AG04450 (cell line): ENCODE measurements at places on chromosomes 6 and 20.

DNA sequence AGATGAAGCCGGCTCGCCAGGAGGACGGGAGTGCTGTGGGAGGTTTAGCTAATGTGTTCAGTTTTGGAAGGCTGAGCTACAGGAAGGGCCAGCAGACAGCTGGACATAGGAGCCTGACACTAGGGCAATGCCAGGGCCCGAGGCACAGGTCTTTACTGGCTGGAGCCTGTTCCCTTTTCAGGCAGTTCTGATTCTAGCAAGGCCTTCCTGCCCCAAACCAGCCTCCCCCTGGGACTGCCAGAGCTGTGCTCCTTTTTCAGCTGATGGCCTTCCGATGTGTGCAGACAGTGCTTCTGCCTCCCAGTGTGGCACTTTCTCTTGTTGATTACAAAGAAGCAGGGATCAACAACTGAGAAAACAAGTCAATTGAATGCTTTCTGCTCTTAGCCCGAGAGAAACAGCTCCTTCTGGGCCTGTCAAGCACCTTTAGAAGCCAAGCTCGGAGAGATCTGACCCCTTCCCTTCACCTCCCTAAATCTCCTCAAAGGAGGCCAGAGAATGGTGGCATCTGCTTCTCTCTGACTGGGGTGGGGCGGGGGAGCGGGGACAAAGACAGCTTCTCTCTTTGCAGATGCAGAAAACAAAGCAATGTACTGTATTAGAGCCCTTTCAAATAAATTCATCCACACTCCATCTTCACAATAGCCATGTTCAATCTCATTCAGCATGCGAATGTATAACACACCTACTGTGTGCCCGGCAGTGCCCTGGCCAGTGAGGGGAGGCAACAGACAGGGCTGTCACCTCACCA, 63.2 kb downstream of the RAB44 start:
- DNase-seq, result no peak

DNA sequence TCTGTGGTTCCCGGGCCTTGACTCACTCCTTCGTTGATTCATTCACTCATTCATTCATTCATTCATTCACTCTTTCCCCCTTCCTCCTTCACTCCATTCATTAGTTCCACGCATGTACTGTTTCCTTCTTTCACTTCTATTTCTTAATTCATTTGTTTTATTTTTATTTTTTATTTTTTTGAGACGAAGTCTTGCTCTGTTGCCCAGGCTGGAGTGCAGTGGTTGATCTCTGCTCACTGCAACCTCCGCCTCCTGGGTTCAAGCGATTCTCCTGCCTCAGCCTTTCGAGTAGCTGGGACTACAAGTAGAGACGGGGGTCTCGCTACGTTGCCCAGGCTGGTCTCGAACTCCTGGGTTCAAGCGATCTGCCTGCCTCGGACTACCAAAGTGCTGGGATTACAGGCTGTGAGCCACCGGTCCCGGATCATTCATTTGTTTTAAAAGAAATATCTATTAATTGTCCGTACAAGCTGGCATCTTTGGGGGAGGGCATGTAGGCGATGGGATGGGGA, 427 bp upstream of the NFKBIE start:
- DNase-seq, result no peak

- DNase-seq, result peak; percentile 20
These were observed 4.4 kb downstream of the AMD1 start for GRCh38 chr6:110878751-110879522.

DNA sequence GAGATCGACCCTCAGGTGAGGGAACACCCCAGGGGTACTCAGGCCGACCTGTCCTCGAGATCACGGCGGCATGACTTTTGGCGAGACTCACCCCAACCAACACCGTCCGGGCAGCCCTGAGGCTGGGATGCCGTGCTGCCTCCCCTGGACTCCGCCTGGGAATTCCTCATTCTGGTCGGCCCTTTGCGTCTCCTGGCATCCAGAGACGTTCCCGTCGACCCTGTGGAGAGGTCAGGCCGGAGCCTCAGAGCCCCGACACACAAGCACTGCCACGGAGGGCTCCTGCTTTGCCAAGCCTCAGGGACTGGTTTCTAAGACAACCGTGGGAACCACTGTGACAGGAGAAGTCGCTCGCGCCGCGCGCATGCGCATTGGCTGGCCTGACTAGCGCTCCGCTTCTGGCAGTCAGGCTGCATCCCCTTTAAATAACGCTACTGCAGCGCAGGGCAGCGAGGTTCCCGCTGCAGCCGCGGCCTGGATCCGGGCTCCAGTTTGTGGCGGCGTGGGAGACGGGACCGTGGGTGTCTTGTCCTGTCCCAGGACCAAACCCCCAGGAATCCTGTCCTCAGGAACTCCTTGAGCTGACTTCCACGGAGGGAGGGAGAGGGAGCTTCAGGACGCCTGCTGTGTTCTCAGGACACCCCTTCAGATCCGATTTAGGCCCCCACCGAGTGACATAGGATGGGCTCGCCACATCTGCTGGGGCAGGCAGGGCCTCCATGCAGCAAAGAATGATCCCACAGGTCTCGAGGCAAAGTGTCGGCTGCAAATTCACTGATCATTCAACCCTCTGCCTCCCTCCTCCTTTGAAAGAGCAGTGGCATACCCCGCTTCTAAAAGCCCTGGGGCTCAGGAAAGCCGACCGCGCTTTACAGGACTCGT, 163.2 kb upstream of the ZNF337 start:
- DNase-seq, result no peak

GRCh38 chr20:1927217-1927616, 32.0 kb downstream of the SIRPA start:
- no peak for DNase-seq

- DNase-seq, result no peak
These were observed 29.3 kb upstream of the CTAGE9 start for GRCh38 chr6:131740161-131740560.

- DNase-seq, result no peak
These were observed 39.9 kb downstream of the JARID2 start for GRCh38 chr6:15285682-15286294.

DNA sequence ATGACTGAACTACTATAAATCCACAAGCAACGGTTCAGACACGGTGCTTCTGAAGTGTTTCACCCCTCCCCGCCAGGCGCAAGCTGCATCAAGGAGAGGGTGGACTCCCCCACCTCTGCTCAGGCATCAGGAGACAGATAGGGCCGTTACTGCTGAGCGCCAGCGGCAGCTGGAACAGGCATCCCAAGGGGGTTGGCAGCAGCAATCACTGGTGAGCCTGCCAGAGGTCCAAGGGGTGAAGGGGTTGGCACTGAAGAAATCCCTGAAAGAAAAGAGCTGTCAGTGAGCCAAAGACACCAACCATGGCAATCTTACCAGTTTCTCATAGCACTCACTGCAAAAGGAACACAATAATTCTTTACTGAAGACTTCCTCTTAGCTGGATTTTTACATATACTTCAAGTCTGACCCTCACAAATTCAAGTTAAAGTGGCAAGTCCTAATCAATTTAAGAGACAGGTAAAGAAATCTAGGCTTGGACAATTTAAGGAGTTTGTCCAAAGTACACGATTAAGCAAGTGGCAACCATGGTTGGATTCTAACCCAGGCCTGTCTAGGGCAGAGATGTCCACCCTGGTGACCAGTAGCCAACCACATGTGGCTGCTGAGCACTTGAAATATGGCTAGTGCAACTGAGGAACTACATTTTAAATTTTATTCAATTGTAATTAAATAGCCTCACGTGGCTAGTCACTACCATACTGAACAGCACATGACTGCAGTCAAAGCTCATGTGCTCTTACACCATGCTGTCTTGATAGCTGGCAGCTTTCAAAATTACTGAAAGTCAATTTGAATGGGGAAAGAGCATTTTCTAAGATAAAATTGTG, 21.7 kb upstream of the TBC1D20 start:
- no peak for DNase-seq

GRCh38 chr20:63071541-63072181, 64.9 kb upstream of the BHLHE23 start:
- DNase-seq, result peak; percentile 15

DNA sequence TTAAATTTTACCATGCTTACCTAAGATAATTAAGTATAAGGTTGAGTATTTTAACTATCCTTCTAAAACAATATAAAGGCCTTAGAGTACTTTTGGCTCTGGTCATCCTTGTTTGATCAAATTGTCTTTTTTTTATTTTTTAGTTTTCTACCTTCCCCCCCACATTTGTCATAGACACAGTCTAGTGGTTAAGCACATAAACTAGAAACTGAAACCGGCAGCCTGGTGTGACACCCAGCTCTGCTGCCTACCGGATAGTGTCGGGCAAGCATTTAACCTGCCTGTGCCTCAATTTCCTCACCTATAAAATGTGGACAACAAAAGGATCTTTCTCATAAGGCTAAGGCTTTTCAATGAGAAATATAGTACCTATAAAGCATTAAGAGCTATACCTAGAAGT, 21.6 kb upstream of the TULP4 start:
- DNase-seq, result no peak

DNA sequence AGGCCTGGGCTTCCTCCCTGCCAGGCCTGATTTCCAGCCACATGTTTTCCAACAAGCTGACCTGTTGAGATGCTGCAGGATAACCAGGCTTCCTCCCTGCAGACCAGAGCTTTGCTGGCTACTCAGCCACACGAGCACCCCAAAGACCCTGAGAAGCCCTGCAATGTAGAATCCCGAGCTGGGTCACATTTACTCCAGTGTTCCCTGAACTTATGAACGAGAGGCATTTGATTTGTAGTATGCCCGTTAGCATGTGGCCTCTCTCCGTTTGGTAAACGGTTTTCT, 4.0 kb downstream of the SIRPA start:
- DNase-seq, result no peak

GRCh38 chr6:37083243-37084138, 78.0 kb downstream of the FGD2 start:
- DNase-seq, result no peak

DNA sequence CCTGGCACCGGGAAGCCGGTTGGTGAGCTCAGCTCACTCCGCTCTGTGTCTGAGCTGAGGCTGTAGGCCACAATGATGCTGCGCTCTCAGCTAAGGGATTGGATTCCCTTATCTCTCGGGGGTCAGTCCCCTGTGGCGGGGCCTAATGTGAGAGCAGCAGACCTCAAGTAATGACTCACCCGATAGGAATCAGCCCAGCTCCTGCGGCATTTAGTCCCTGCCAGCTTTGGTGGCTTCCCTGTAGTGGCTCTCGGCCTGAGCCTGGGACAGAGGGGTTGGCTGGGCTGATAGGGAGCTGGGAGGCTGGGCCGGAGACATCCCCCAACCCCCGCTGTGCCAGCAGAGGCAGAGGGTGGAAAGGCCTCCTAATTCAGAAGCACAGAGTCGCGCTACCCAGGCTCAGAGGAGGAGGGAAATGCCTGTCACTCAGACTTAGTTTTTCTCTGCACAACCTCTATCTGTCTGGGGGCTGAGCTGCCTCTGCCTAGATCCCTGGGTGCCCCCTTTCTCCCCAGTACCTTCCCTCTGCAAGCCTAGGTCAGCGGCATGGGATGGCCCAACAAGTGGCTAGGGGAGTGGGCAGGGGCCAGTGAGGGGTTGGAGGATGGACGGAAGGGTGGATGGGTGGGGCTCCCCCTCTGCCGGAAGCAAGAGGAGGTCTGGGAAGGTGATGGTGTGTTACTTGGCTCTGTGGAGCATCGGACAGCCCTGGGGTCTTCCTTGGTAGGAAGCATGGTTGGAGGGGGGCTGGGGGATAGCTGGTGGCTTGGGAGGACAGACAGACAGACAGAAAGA, 92.2 kb downstream of the CDH22 start:
- no peak for DNase-seq

DNA sequence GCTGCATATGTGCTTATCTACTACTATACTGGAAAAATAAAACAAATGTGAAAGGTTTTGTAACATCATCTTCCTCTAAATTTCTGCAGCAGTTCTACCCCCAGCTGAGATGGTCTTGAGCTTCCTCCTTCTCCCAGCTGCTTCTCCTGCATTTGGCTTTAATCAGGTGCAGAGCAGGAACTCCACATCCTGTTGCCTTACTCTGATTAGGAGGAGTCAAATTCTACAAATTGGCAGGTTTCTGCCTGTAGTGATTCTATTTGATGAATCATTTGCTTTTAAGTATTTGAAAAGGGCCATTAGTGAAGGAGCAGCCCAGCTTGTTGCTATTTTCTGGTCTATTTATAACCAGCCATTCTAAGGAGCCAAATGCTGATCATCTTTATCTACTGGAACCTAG, 224.5 kb downstream of the GMDS start:
- no peak for DNase-seq

- no peak for DNase-seq
These were observed 8.7 kb upstream of the TRIM39 start for GRCh38 chr6:30317913-30318589.

GRCh38 chr6:53497905-53498304, 47.0 kb downstream of the GCLC start:
- no peak for DNase-seq

GRCh38 chr20:50693001-50693400, 1.7 kb upstream of the RIPOR3 start:
- DNase-seq, result no peak

GRCh38 chr6:155080881-155081845, 86.0 kb downstream of the TIAM2 start:
- DNase-seq, result no peak

DNA sequence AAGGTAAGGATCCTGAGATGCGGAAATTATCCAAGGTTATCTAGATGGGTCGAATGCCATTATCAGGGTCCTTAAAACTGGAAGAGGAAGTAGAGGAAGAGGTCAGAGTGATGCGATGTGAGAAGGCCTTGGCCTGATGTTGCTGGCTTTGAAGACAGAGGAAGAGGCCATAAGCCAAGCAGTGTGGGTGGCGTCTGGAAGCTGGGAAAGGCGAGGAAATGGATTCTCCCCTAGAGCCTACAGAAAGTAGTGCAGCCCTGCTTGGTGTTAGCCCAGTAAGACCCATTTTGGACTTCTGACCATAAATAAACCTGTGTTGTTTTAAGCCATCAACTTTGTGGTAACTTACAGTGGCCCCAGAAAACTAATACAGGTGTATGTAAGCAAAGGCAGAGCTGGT, 2.0 kb downstream of the SRXN1 start:
- DNase-seq, result no peak
